ENCODE measurements at places on chromosomes 13 and 19.

- no peak for DNase-seq
These were observed 23.9 kb upstream of the SPART start for GRCh38 chr13:36370108-36370429.

GRCh38 chr19:3708207-3708931 lies at the start of gene TJP3:
TJP3 (plus strand) TSS chr19:3708384; CDS start chr19:3728433, 20,049 bp downstream.
- DNase-seq: peak; percentile 43

DNA sequence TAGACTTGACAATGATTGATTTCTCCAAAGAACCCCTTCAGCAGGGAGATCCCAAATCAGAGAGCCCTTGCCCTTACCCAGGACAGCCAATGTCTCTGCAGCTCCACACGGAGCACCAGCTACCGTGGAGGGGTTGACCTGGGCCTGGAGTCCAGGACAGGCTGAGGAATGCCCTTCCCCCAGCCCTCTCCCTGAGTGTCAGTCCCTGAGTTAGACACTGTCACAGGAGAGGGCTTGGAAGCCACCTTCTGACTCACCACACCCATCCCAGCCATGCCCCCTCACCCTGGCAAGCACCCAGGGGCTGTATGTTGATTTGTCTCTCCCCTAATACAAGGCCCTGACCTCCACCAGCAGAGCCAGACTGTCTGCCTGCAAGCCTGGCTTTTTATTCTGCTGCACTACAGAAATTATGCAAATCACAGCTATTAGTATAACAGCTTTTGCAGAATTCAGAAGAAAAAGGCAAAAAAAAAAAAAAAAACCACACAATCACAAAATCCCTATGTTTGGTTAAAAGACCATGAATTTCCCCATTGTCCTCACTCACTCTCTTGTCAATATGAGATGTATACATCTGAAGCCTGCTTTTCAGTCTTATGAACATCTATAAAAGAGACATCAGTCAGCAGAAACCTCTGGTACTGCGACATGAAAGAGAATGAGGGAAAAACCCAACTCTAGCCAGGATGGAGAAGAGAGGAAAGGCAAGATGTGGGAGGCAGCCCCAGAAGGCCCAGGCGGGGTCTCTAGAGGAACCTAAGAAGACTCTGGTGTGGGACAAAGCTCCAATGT lies 240.7 kb downstream of the UQCRFS1 start:
- DNase-seq: no peak

DNA sequence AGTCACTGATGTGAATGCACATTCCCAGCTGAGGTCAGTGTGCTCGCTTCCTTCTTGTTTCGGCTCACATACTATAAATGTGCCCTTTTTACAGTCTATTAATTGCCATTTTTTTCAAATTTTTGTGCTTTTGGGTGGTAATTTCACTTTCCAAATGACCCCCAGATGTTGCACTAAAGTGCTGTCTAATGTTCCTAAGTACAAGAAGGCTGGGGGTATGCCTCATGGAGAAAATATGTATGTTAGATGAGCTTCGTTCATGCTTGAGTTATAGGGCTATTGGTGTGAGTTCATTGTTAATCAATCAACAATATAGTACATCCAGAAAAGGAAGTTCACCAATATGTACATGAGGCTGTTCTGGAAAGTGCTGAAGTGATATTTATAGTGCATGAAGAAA lies 84.7 kb downstream of the KL start:
- no peak for DNase-seq

- DNase-seq: no peak
These were observed 2.0 kb downstream of the PCCA start for GRCh38 chr13:100090861-100091260.

DNA sequence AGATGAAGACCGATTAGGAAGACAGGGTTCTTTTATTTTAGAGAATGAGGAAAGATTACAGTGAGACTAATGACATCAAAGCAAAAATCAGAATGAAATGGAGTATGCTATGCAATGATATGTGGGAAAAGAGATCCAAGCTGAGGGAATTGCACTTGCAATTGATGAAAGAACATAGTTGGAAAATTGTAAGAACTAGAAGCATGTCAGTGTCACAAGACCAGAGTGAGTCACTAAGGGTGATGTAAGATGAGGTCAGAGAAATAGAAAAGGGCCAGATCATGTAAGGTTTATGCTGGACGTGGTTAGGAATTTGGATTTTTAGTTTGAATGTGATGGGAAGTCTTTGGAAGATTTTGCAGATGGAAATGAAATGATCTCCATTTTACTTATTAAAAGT lies 1937.3 kb downstream of the OLFM4 start:
- DNase-seq: no peak

- DNase-seq: no peak
These were observed 70.1 kb downstream of the ZNF208 start for GRCh38 chr19:21940684-21941083.

GRCh38 chr13:72174549-72174948 lies 307.5 kb upstream of the DACH1 start:
- no peak for DNase-seq

GRCh38 chr13:29568731-29569130 lies 26.8 kb downstream of the SLC7A1 start:
- DNase-seq: no peak

GRCh38 chr13:65855242-65855805 lies 1374.8 kb downstream of the PCDH9 start:
- no peak for DNase-seq

GRCh38 chr19:48804496-48804895 lies 6.3 kb downstream of the BCAT2 start:
- no peak for DNase-seq

- peak; percentile 56 for DNase-seq
These were observed 6.9 kb downstream of the NPHS1 start for GRCh38 chr19:35845215-35846037.

DNA sequence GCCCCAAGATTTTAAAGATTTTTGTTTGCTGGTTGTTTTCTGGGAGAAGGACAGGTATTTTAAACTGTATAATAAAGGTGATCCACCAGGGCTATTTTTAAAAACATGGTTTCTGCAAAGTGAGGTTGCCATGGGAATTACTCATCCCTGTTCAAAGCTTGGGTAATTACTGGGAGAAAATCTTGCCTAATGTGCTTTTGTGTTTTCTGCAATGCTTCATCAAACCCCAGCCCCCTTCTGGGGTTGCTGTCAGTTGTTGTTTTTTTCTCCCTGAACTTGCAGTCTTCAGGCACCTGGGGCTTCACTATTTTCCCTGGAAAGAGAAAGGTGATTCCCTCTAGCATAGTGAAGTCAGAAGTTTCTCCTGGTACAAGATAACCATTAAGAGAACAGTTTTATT lies 277.2 kb downstream of the NALCN start:
- no peak for DNase-seq

DNA sequence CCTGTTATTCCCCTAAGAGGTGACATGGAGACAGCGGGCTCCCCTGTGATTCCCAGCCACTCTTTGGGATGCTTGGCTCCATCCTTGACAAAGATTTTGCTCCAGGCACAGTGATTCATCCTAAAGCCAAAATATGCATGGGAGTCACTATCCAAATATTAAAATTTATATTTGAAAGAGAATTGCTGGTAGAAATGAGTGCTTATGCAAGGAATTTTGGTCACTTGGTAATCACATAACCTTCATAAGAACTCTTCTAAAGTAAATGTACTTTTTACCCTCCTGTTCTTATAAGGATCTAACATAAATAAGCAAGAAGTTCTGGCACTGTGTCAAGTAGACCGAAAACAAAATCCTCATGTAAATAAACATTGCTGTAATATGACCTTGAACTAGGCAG lies 385.8 kb downstream of the ITGBL1 start:
- DNase-seq: no peak

Data from D341Med (cell line).